Left renal cortex interstitium (tissue), 4 donors: ENCODE measurements at places on chromosomes 1 and 21. TPM values are rescaled to one million over a fixed set of nuclear protein-coding genes. Genes with fewer than 3 reads are reported as not detected.

CTTNBP2NL gene
- 36.9 TPM for polyA plus RNA-seq

- no peak for DNase-seq
Observed at GRCh38 chr1:1763657-1764621, 14.3 kb downstream of the NADK start.

GRCh38 chr1:90831910-90832309 lies 114.8 kb upstream of the BARHL2 start:
- DNase-seq = no peak

RORC gene
- polyA plus RNA-seq = 0.95 TPM

SIPA1L2 gene
- polyA plus RNA-seq = 26.6 TPM

DNA sequence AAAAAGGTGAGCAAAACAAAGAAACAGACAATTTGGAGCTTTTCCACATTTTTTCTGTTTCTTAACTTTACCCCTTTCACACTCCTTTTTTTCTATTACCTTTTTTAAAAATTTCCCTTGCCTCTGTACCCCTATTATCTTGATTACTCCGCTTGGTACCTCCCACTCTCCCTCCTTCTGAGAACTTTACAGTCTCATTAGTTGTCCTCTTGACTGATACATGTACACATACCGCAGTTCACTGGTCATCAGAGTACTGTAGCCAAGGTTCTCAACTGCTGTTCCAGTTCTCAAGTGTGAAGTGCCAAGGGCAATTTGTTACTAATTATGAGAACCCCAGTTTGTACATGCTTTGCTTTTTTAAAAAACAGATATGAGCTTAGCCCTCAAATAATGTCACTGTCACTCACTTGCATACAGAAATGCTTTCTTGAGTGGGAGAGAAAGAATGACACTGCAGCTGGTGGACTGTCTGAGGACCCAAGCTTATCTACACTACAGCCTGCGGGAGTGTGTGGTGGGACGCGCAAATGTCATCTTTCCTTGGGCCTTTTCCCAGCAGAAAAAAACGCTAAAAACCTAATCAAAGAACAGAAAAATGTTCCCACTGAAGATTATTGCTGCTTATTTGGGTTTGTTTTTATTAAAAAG lies 160.8 kb downstream of the DISP1 start:
- no peak for DNase-seq

COL6A1 gene
- polyA plus RNA-seq = 218 TPM

GRCh38 chr1:50430010-50430405 lies 6.8 kb upstream of the DMRTA2 start:
- DNase-seq = no peak

FCER1G gene
- 11.9 TPM for polyA plus RNA-seq

- no peak for DNase-seq
Observed at GRCh38 chr1:47948126-47948525, 49.1 kb downstream of the TRABD2B start.

CYP4A11 gene
- 64.5 TPM for polyA plus RNA-seq

DNA sequence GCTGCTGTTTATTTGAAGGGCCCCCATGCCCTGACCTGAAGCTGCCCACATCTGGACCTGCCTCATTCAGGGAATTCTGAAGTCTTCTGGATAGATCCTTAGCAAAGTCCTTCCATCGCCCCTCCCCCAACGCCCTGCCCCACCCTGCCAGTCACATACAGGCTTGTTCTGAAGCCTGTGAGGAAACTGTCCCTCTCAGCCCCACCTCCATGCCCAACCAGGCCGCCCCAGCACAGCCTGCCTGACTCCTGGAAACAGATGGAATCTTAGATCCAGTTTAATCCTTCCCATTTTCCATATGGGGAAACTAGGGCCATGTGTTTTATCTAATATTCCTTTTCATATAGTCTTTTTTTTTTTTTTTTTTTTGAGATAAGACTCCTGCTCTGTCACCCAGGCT lies 44.5 kb upstream of the GPR37L1 start:
- DNase-seq = no peak
